ENCODE measurements at places on chromosomes 7 and 10.
A peak's percentile ranks its signal among the peaks of the same experiment; 100 is the strongest.

DNA sequence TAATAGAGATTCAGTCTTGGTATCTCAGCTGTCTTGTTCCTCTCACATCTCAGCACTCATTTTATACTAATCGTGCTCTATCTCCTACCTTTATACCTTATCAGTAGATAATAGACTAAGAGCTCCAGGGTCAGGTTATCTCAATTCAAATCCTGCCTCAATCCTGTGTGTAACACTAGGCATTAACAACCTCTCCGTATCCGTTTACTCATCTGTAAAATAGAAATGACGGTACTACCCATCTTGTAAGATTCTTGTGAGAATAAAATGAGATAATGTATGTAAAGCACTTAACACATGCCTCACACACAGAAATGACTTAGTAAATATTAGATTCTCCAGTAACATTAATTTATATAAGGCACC lies 622 bp upstream of the P4HA1 start:
- DNase-seq, result no peak

GRCh38 chr7:24910551-24911212 lies 69.3 kb downstream of the OSBPL3 start:
- DNase-seq, result no peak

DNA sequence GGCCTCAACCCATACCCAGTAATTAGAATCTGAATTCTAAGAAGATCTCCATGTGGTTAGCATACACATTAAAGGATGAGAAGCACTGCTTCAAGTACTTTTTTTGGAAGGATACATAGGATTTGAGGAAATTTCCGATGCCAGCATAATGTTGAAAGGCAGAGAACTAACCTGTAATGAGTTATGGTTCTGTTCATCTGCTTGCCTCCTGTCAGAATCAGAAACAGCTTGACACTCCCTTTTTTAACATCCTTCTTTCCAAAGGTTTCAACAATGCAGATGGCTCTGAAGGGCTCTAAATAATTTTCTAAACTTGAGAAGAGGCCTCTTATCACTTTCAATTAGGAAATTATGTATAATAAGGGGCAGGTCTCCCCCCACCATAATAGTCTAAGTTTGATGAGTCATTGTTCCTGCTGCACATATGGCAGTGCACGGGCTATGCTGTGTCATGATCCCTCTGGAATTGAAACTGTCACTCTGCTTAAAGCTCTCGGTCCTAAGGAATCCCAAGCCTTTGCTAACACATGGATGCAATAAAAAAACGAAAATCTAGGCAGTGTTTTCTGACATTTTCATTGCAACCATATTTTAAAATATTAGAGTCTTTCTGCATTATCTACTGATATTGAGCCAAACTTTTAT lies 291.2 kb upstream of the FZD1 start:
- no peak for DNase-seq

DNA sequence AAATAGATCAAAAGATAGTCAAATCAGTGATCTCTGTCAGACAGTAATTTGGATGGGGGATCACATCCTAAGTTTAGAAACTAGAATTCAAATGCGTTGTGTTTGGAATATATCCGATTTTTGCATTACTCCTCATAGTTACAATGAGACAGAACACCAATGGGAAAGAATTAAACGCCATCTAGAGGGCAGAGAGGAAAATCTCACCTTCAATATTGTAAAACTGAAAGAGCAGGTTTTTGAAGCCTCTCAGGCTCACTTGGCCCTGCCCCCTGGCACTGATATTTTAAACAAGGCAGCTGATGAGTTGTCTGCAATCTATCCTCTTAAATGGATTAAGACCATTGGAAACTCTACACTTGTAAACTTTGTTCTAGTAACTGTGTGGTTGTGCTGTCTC lies 17.7 kb downstream of the FRG2B start:
- DNase-seq, result no peak

DNA sequence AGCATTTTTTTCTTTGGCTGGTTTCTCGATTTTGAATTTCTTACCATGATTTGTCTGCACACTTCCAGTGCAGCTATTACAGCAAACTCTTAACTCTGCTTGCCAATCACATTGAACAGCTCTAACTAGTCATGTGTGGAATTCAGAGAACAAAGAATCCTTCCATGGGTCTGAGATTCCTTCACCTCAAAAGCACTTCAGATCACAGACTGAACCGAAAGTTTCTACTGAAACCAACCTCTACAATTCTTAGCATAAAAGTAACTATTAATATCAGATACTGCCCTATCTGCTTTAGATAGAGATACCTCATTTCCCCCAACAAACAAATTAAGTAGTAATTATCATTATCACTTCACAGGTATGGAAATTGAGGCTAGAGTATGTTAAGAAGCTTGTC lies 56.5 kb upstream of the SP4 start:
- DNase-seq, result no peak

GRCh38 chr7:17015598-17016031 lies 133.8 kb upstream of the AGR3 start:
- no peak for DNase-seq

DNA sequence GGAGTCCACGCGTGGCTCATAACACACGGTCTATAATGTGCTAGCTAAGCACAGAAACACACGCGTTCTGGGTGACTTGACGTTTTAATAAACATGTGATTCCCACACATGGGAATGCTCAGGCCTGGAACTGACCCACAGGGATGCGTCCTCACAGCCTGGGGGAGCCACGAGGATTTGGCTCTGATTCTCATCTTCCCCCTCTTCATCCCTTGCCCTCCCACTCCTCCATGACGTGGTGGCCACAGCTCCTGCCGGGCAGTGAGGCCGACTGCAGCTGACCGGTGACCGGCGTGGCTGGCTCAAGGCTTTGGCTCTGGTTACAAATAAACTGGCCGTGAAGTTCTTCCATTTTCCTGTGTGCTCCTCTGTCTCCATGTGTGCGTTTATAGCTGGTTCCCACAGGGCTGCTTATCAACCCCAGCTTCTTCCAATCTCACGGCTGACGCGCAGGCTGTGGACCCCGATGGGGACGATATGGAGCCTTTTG lies 40.9 kb upstream of the KLF6 start:
- DNase-seq, result no peak

- no peak for DNase-seq
These were observed 120.3 kb upstream of the ADAM12 start for GRCh38 chr10:126508535-126509040.

DNA sequence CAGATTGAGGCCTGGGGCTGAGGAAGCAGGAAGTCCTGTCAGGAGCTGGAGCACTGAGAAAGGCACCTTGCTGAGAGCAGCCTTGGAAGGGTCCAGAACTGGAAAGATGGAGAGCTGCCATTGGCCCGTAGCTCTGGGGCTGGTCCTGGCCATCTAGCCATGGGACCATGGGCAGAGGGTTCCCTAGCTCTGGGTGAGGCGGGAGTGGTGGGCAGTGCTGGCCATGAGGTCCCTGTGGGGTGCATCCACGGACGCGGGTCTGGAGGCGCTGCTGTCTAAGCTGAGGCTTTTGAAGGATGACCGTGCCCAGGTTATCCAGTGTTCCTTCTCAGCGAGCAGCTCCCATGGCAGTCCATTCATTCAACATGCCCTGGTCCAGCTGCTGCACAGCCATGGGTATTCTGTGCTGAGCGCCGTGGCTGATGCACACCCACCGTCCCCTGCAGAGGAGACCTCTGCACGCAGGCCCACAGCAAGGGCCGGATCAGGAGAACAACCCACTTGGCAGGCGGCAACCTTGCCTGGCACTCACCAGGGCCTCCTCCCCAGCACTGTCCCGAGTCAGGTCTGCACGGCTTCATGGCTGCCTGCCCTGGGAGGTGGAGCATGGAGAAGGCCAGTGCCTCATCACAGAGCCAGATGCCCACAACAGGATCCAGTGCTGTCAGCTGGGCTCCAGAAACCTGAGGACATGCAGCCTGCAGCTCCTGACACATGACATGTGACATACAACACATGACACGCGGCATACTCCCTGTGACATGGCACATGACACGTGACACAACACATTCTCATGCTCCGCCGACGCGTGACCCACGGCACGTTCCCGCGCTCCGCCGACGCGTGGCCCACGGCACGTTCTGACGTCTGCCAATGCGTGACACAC lies 121.9 kb downstream of the INPP5A start:
- DNase-seq, result peak; percentile 87

- no peak for DNase-seq
These were observed 29.9 kb upstream of the COL1A2 start for GRCh38 chr7:94364816-94365215.

DNA sequence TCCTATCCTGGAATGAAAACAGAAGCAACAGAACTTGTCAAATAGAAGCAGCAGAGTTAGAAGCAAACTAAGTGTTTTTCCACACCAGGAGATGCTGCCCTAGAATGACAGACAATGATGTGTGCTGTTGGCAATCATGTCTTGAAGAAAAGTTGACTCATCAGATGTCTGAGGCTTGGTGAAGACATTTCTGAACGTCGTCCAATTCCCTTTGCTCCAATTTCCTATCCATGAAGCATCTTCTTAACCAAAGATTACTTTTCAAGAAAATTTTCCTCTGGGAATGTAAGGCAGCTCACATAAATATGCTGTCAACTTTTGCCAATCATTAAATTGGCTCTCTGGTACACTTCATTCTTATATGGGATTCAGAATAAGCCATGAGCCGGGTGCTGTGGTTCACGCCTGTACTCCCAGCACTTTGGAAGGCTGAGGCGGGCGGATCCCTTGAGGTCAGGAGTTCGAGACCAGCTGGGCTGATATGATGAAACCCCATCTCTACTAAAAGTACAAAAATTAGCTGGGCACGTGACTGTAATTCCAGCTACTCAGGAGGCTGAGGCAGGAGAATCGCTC lies 34.6 kb downstream of the MALSU1 start:
- no peak for DNase-seq

GRCh38 chr7:2517026-2517425 lies 2.5 kb upstream of the LFNG start:
- no peak for DNase-seq

- no peak for DNase-seq
These were observed 230.7 kb upstream of the CACNA2D1 start for GRCh38 chr7:82674268-82674667.

DNA sequence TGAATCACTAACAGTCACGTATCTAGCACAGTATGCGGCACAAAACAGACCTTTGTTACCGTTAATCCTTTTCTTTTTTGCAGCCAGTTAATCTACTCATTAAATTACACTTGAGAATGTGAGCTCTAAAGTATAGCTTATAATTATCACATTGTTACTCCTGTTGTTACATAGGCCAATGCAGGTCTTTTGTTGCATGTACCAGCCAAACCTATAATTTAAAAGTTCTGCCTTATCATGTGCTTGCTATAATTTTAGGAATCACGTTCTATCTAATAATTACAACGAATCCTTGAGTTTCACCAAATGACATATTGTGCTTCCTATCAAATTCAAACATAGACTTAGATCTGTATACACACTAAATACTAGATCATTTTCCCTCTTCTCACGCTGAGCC lies 245.1 kb downstream of the DGKI start:
- DNase-seq, result no peak

DNA sequence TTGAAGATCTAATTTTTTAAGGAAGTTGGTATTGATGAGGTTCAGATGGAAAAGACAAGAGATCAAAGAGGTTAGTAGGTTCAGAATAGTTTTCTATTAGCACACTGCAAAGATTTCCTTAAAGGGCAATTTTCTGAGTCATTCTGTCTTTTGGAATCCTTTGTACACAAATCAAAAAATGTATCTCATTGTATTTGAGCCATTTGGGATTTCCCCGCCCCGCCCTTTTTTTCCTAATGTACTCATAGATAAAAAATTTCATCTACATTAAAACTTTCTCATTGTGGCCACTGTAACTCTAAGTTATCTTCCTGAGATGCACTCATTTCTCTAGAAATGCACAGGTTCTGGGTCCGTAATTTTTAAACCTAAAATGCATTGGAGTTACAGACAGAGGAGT lies 12.1 kb downstream of the GIMAP6 start:
- no peak for DNase-seq

GRCh38 chr7:141789917-141790316 lies at the start of gene TAS2R5:
TAS2R5 (plus strand) TSS chr7:141790217; CDS start chr7:141790362, 145 bp downstream.
- DNase-seq, result no peak

- no peak for DNase-seq
These were observed 124.7 kb downstream of the WDR37 start for GRCh38 chr10:1180836-1181235.

- DNase-seq, result no peak
These were observed 227.4 kb downstream of the GRID1 start for GRCh38 chr10:86139066-86139657.

DNA sequence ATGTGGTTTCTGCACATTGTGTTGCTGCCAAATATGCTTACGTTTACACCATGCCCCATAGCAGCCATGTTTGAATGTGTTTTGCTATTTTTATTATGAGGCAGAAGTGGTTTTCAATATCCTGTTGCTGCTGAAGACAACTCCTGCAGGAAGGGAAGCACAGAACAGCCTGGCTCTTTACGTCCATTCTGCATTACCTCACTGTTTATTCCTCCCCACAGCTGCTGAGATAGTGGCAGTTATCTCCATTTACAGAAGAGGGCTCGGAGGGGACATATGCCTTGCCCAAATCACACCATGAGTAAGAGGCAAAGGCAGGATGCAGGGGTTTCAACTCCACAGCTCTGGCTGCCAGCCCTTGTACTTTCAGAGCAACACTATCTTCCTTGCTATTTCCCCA lies 35.3 kb downstream of the PLPP4 start:
- DNase-seq, result no peak

DNA sequence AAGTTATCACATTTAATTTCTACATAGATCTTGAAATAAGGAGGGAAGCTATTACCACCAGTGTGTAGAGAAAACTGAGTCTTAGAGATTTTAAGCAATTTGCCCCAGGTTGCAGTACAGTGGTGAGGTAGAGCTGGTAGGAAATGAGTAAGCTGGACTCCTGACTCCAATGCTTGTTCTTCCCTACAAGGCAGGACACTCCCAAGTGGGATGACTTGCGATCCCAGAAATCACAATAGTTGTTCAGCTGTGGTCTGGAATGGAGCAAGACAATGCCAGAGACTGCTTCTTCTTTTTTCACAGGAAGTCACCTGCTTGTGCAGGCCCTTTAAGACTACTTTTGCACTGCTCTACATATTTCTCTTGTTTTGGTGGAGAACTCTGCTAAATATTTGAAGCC lies 327.2 kb upstream of the BMPER start:
- no peak for DNase-seq

DNA sequence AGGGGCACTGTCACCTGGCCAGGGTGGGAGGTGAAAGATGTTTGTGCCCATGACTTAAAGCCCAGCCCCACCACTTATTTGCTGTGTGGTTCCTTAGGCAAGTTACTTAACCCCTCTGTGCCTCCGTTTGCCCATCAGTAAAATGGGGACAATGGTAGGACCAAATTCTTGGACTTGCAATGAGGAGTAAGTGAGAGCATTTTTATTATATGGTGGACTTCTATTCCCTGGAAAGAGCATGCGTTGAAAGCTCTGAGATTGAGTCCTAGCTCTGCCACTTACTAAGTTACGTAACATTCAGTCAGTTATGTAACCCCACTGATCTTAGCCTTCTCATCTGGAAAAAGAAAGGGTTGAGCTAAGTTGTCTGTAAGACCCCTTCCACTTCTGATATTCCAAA lies 18.8 kb downstream of the VSIR start:
- no peak for DNase-seq

- peak; percentile 55 for DNase-seq
These were observed 68.5 kb upstream of the EEPD1 start for GRCh38 chr7:36084485-36085091.

- DNase-seq, result no peak
These were observed 23.4 kb upstream of the GRB10 start for GRCh38 chr7:50806143-50806542.

GRCh38 chr7:45484094-45484493 lies 90.1 kb upstream of the ADCY1 start:
- no peak for DNase-seq
